Effector memory CD4-positive, alpha-beta T cell (primary cell): ENCODE measurements at places on chromosomes 3 and 15.

DNA sequence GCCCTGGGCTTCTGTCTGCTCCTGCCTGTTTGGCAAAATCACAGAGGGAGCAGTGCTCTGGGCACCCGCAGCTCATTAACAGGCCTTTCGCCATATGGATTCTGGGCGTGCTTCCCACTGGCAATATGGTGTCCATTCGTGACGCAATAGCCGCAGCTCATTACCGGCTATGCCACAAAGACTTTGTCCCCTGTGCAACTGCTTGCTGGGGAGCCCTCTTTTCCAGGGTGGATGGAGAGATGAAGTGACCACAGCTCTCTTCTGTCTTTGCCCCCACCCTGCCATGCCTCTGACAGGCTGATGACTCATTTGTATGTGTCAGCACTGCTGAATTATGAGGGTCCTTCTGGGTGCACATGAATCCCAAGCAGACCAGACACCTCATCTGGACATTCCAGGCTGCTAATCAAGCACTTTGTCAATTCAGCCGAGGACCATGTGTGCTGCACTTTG lies 214.3 kb upstream of the FEZF2 start:
- DNase-seq, result no peak

DNA sequence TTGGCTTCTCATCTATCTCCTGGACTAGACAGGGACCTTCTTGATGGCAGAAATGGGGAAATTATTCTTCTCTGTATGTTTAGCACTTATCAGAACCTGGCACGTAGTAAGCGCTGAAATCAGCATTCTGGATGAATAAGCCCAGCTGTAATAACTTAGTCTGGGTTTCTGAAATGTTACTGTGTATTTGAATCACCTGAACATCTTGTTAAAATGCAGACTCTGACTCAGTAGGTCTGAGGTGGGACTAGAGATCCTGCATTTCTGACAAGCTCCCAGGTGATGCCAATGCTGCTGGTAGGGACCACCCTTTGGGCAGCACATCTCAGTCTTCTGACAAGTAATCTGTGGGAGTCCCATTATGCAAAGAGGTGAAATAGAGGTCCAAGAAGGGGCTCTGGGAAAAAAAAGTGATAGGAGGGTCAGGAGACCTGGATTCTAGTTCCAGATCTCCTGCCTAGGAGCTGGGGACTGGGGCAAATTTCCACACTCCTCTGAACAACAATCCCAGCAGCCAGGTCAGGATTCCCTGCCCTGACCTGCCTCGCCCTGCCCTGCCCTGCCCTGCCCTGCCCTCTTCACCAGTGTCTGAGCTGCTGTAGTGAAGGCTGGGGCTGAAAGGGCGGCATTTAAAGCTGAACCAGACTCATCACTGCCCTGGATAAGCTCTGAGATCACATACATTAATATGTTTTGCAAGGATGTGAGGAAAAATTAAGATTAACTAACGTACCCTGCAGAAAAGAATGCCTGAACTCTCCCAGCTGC lies 17.2 kb upstream of the SLC6A11 start:
- no peak for DNase-seq

GRCh38 chr15:78146425-78147154 lies 2.6 kb upstream of the IDH3A start:
- no peak for DNase-seq

GRCh38 chr15:49988766-49989165 lies 130.3 kb downstream of the ATP8B4 start:
- no peak for DNase-seq

GRCh38 chr15:67550522-67550921 lies 8.0 kb downstream of the MAP2K5 start:
- no peak for DNase-seq

DNA sequence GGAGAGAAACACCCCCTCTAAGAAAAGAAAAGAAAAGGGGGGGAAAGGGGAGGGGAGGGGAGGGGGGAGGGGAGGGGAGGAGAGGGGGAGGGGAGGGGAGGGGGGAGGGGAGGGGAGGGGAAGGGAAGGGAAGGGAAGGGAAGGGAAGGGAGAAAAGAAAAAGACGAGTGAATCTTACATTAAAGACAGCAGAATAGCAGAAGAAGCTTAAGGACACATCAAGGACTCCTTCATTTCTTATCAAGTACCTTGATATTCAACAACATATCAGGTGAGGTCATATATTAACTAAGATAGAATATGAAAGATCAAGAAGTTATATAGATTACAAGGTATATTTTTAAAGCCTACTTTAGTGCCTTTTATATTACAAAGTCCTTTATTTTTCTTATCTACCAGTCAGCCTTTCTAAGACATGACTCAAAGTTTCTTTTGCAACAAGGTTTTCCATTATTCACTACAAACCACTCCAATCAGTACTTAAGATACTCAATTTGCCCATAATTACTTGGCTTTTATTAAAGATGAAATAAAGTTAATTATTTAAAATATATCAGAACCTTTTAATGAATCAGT lies 17.7 kb upstream of the AADAC start:
- no peak for DNase-seq

GRCh38 chr3:11246663-11246970 lies 25.6 kb upstream of the ATG7 start:
- no peak for DNase-seq

- no peak for DNase-seq
Measured at GRCh38 chr3:15831927-15832326, 34.1 kb upstream of the ANKRD28 start.

DNA sequence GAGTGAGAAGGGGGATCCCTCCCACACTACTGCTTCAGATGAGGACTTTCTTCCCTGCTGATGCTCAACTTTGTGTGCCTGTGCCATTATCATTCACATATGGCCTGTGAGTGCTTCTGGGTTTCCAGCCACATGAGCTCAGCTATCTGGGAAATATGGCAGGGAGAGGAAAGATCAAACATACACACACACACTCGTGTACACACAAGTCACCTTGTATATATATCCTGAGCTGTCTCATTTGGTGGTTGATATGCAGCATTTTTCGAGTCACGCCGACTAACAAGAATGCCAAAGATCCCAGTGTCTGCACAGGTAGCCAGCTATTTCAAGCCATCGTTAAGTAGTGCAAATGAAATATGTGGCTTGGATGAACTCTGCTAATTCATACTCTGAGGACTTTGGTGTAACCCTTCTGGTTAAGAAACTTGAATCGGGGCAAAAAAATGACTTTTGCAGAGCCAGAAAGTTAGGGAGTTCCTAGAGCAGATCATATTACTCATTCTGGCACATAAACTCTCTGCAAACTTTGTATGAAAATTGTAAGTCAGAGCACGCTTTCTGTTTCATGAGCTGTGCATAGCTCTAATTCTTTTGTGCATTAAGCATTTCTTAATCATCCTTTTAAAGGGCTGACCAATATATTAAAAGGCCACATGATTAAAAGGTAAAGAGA lies 24.9 kb upstream of the WNT5A start:
- DNase-seq, result no peak

DNA sequence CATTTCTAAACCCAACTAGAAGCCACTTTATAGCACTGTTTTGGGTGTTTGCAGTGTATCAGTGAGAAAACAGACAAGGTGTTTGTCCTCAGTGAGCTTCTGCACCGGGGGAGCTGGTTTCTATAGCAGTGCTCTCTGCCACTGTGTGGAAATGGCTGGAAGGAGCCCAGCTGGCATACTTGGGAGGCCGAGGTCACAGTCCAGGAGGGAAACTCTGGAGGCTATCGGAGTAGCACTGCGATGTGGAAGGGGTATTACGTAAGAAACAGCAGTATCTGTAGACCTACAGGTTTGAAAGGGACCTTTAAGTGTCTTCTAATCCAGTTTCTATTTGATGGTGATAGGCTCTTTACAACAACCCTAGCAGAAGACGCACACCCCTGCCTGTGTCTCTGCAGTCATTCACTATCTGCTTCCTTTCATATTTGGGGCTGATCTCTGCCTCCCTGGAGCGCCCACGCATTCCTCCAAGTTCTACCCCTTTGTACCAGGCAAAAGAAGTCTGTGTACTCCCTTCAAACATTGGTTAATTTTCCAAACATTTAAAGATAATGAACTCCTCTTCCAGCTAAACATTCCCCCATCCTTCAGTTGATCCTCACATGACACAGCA lies 87.4 kb upstream of the ADAMTS17 start:
- DNase-seq, result no peak

DNA sequence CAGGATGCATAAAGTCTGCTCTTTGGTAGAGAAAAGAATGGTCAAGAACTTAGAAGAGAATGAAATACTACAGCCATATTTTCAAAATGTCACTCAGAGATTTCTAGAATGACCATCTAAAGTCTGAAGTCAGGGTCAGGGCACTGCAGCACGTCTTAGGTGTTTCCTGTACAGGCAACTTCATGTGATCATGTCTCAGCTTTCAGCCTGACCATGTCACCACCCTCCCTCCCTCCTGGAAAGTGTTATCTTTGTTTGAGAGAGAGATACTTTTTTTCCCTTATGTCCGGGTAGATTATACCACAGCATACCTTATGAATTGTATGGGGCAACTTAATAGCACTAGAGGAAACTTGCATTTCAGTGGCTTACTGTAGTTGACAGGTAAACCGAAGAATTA lies 558.0 kb upstream of the TGFBR2 start:
- DNase-seq, result no peak

DNA sequence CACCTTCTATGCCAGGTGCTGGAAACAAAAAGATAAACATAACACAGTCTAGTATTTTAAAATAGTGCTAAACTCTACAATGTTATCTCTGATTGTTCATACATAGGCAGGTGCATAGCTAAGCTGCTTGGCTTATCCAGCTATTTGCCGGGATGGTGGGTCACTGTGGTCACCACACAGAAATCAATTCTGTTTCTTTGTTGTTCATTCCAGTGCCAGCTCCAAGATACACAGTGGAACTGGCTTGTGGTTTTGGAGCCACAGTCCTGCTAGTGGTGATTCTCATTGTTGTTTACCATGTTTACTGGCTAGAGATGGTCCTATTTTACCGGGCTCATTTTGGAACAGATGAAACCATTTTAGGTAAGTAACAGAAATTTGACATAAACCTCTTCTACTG lies 130.2 kb downstream of the IL1RAP start:
- DNase-seq, result no peak

DNA sequence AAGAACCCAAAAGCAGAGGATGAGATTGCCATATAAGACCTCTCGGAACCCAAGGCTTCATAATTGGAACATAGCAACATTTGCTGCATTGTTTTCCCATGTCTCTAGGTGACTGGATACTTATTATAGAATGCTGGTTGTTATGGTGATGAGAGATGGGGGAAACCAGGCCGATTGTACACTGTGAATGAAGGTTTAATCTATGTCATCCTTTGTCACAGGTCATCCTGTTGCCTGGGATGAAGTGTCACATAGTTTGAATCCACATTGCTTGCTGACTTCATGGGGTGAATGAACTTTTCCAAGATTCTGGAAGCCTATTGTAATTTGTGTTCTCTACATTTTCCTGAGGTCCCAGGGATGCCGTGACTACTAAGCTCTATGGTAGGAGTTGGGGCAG lies 41.8 kb downstream of the CLEC3B start:
- DNase-seq, result no peak

DNA sequence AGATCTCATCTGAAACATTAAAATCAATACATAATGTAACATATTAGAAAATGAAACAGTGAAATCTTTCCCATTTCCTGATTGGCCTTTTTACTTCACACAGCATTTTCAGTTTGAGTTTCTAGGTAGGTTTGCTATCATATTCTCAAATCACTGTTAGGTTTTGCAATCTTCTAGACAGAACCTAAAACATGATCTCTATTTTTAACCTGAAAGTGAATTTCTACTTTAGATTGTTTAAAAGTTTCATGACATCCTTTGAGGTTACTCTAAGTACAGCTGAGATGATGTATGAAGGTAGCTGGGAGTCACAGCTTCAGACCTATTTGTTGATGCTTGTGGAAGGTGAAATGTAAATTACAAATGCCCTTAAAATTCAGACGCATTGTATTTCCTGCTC lies 118.4 kb upstream of the GPR149 start:
- no peak for DNase-seq

DNA sequence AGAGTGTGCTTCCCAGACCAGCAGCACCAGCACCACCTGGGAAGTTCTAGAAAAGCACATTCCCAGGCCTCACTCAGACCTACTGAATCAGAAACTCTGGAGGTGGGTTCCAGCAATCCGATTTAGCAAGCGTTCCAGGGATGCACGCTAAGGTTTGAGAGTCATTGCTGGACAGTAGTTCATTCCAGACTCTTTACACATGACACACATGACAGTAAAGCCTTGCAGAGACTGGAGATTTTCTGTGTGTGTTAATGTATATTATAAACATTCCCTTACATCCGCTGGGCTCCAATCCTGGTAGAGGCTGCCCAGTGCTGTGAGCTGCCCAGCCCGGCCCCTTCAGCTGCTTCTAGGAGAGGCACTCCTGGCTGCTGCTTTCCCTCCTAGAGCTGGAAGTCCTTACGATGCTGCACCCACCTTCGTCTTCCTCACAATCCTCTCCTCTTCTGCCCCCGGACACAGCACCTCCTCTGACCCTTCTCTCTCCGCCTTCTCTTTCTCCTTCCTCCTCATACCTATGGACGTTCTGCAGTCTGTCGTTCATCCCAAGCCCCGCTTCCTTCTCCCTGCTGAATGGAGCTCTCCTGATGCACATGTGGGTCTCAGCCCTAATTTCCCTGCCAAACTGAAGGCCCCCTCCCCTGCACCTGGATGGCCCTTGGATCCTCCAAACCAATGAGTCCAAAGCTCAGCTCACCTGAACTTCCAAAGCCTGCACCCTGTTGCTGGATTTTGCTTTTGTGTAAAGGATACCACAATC lies 44.4 kb downstream of the ITGA11 start:
- no peak for DNase-seq

DNA sequence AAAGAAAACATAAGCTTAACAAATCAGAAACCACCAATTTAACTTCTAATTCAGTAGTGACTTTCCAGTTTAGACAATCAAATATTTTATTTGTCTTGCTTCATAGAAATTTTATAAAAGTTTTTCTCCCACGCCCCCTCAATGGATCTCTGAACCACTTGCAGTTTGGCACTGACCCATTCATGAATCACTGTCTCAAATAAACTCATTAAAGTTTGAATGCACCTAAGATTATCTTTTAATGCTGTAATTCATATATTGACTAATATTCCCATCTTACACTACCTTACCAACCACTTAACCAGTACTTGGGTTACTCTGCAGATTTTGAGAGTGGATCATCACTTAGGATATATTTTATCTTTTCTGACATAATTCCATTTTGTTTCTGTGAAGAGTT lies 880.2 kb downstream of the OTOL1 start:
- DNase-seq, result no peak

GRCh38 chr3:113802795-113803455 lies 35.7 kb upstream of the GRAMD1C start:
- no peak for DNase-seq

- no peak for DNase-seq
Measured at GRCh38 chr3:100125161-100125938, 11.0 kb upstream of the FILIP1L start.

- DNase-seq, result no peak
Measured at GRCh38 chr3:133934073-133934970, 38.6 kb upstream of the RAB6B start.

GRCh38 chr3:186789554-186790260 lies 6.3 kb downstream of the EIF4A2 start:
- DNase-seq, result no peak
